ENCODE measurements at places on chromosomes 6 and 20.

GRCh38 chr20:17679941-17680835 lies 1.9 kb downstream of the RRBP1 start:
- no peak for DNase-seq

DNA sequence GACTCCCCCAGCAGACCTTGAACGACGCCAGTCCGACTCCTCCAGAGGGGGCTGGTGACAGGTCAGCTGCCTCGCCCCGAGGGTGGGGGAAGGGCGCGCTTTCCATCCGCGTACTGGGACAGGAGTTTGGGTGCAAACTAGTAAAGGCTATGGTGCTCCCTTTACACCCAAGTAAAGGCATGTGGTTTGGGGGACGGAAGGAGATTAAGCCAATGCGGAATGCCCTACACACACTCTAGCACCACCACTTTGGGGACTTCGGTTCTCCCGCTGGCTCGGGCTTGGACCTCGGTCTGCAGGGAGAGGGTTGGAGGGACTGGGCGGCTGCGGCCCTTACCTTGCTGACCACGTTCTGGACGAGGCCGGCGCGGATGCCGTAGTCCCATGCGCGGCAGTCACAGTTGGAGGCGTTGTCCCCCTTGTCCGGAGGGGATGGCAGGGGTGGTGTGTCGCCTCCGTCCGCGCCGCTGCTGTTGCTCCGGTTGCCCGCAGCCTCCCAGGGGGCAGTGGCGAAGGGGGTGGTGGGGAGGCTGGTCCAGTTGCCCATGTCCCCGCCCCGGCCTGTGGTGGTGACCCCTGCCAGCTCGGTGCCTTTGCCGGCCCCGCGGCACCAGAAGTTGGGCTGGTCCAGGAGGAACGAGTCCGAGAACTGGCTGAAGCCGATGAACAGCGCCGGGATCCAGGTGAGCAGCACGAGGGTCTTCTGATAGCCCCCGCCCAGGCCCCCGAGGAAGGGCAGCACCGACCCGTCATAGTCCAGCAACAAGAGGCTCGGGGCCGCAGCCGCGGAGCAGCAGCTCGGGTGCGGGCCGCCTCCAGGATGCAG lies 1.1 kb downstream of the SLC22A23 start:
- DNase-seq, result no peak

GRCh38 chr20:46376196-46376785 lies 30.1 kb downstream of the ELMO2 start:
- DNase-seq, result no peak

DNA sequence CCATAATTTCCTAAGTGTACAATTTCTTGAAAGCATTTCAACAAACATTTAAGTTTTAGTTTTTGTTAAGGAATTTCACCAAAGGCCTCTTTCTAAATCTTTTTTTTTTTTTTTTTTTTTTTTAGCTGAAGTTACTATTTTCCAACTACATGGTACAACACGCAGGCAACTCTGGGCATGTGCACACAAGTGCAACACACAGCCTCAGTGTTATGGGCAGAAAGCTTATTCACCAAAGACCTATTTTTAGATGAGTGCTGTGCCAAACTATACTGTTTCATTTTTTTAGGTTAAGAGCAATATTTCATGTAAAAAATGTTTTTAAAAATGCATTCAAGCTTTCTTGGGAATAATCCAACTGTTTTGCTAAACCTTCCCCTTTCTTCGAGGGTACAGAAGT lies 42.0 kb upstream of the MAP3K4 start:
- DNase-seq, result no peak

DNA sequence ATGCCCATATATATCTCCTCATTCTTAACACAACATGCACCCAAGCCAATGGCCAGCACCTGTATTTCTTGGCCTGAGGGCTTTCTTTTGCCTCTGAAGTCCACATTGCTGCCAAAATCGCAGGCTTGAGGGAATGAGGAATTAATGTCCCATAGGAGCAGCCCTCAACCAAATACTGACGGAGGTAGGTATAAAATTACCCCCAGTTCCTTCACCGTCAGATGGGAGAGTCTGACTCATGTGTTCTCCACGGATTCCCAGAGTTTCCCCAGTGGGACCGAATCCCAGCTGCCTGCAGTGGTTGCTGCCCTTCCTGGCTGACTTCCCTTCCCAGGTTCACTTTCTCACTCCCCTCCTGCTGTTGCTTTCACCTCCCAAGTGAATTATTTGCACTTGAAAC lies 602.2 kb upstream of the NOX3 start:
- no peak for DNase-seq

GRCh38 chr6:88179692-88180091 lies 13.5 kb upstream of the CNR1 start:
- no peak for DNase-seq

DNA sequence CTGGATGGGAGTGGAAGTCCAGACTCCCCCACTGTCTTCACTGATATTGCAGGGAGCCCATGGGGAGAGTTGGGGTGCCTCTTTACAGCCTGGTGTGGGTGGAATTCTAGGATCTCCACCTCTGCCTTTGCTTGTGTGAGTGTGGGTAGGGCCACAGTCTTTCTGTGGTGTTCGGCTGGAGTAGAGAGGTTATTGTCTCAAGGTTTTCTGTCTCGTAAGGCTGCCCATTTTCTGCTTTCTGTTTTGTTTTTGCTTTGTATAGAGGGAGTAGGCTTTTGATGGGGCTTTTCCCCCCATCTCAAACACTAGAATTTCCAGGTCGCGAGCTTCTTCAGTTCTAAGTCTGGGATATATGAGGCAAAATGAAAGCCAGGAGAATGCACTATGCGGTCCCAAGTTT lies 40.4 kb upstream of the ELMO2 start:
- DNase-seq, result no peak

GRCh38 chr6:158043586-158044524 lies 62.2 kb downstream of the SYNJ2 start:
- DNase-seq, result no peak

DNA sequence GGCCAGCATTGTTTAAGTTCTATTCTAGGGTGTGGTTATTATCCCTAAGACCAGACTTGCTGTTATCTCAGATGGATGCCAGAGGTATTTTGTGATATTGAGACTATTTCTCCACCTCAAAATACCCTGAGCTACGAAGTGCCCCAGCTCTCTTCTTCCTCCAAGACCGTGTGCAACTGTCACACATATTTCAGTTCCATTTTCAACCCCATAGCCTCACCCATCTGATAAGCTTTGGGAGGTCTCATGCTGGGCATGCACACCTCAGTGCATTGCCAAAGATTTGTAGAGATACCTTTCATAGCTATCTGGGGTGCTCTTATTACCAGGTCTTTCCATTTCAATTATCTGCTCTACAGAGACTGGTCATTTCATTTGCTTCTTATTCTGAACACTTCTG lies 815.8 kb upstream of the EYS start:
- DNase-seq, result no peak

DNA sequence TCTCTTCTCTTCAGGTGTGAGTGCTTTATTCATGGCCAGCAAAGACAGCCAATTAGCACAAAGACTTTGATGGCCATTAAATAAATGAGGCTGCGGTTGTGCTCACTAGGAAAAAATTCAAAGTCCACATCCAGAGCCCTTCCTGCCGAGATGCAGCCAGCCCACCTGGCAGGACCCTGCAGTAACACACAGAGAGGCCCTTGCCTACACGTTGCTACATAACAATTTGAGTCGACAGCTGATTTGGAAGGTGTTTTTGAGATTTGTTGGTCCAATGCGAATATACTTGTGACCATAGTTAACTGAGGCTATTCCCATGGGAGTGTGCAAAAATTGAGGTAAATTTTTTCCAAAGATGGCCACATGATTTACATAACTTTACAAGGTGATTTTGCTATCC lies 605.4 kb upstream of the HTR1E start:
- DNase-seq, result no peak

DNA sequence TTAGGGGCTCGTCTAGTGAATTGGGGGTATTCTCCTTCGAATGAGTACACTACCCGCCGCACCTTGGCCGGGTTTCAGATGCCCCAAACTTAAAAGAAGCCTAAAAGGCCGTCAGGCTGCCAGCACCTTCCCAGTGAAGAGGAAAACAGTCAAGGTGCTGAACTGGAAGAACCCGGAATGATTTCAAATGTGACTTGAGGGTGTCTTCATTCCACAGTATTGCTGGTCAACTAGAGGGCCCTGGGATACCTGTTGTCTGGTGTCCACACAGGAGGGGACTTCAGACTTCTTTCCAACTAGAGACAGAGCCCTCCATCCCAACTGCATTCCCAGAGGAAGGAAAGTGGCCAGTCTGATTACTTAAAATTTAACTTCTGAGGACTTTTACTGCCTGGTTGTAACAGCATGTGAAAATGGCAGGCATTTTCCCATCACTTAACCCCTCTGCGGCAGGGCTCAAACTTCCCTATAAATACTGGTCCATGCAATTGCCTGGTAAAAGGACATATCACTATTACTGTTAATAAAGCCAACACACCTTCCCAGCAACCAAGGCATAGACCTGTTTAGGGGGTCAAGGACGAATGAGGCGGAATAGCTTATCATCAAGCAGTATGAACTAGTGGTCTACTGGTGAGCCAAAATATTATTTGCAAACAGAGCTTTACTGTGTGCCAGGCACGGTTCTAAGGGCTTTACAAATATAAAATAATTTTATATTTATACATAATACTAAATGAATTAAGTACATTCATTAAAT lies 651 bp upstream of the SAMHD1 start:
- DNase-seq, result no peak

DNA sequence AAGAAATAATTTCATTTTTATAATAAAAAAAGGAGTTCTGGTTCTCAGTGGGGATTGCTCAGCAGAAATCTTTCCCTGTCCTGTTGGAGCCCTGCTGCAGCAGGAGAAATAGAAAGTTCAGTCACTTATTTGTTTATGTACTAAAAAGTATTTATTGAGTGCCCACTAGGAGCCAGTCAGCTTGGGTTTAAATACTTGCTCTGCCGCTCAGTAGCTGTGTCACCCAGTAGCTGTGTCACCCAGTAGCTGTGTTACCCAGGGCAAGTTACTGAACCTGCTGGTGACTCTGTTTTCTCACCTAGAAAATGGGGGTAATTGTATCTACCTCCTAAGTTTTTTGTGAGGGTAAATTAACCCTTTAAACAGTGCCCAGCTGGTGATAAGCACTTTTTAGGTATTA lies 32.9 kb downstream of the FOXF2 start:
- no peak for DNase-seq

DNA sequence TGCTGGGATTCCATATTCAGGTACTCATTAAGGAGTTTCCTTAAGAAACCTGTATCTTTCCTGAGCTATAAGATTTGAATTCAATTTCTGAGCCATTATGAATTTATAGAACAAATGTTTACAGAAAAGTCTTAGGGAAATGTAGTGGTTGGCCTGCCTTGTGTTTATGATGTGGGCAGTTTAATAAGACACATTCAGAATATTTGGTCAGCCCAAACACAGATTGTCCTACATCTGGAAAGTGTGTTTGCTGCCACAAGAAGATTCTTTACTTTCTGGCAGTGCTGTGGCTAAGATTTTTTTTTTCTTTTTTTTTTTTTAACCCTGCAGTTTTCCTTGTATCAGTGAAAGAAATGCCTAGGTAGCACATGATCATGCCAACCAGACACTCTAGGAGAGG lies 15.2 kb downstream of the TBX18 start:
- DNase-seq, result no peak

DNA sequence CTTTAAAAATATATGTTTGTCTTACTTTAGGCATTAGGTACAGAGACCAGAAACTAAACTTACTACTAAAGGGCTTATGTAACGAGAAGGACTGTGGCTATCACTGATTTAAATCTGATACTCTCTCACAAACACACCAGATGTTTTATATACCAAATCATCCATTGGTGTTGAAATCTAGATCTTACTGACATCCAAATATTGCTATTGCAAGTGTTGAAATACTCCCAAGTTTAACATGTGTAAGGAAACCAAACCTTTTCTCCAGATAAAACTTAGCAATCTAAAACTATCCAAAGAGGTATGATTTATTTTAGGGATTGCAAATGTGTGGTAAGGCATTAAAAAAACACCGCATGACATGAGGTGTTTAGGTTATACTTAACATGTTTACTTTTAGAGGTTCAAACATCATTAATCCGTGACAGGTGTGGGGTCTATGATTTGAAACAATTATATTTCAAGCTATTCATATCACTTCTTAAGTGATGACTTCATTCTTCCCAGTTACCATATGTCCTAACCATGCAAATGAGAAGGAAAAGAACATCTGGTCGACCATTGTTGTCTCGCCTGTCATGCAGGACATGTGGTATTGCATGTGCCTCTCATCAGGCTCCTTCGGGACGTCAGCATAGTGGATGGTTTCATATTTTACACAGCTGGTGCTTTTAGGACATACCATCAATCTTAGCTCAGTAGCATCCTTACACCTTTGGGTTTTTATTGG lies 168.3 kb upstream of the SPACA1 start:
- DNase-seq, result no peak

DNA sequence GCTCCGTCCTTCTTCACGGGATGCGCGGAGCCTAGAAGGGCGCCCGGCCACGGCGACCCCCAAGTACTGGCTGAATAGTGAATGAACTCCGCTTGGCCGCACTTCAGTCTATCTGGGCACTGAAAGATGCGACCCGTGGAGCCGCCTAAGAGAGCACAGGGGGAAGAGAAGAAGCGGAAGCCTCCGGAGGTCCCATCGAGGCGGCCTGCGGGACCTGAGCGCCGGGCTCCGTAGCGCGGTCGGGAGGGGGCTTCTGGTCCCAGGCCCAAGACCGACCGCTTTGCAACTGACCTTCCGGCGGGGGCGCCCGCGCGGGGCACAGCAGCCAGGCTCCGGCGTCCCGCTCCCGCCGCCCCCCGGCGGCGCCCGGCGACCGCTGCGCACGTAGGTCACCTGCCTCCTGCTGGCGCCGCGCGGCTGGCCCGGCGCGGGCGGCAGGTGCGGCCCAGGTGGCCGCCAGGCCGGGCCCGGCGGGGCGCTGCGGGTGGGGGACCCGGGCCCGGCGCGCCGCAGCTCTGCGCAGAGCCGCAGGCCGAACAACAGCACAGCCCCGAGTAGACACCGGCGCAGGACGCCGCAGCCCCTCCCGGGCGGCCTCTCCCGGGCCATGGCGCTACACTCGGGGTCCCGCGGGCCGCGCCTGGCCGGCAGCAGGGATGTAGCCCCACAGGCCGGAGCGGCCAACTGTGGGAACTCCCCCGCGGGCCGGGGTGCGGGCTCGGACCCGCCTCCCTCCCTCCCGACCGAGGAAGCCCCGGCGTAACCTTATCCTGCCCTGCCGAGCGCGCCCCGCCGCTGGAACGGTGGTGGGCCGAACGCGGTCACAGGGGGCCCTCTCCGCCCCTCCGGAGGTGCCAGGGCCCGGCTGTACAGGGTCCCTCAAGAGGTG lies at the start of gene METTL24:
METTL24 (minus strand) TSS at position 686 of the 889 bp plus-strand sequence; CDS start at position 609, 77 bp downstream.
- DNase-seq, result no peak

- no peak for DNase-seq
Observed at GRCh38 chr6:20350215-20350614, 51.5 kb upstream of the E2F3 start.

DNA sequence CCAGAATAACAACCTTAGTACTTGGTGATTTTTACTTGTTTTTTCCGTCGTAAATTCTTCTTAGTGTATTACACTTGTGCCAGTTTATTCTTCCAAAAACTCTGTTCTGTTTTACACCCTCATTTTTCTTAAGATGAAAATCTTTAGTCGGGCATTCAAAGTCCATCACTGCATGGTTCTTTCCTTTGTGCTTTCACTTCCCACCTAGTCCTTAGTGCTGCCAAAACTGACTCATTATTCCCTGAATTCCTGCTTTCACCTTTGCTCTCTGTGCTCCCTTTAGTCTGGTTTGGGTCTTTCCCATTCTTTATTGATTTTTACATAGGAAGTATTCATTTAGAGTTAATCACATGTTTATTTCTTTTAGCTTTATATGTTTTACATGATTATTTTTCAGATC lies 3.3 kb downstream of the TRMT11 start:
- no peak for DNase-seq

- no peak for DNase-seq
Observed at GRCh38 chr6:57224769-57225515, 2.8 kb upstream of the RAB23 start.

GRCh38 chr6:107333491-107333890 lies 125.9 kb downstream of the PDSS2 start:
- no peak for DNase-seq
